ENCODE measurements at places on chromosomes 6 and 20.

- DNase-seq, result no peak
Observed at GRCh38 chr6:124373386-124373785, 569.7 kb downstream of the NKAIN2 start.

DNA sequence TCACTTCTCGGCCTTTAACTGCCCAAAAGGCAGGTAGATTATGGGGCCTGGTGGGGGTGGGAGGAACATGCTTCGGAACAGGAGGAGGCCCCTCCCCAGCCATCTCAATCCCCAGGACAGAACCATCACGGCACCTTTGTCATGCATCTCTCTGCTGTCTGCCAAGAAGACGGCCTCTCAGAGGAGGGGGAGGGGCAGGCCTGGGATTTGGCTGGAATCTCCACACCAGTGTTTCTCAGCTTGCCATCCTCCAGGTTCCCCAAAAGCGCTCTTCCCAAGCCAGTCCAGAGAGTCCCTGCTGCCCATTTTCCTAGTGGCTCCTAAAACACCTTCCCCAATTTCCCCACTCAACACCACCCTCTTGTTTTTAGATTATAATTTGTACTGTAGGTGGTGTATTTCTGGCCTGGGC, 2.5 kb upstream of the POU5F1 start:
- DNase-seq, result no peak

DNA sequence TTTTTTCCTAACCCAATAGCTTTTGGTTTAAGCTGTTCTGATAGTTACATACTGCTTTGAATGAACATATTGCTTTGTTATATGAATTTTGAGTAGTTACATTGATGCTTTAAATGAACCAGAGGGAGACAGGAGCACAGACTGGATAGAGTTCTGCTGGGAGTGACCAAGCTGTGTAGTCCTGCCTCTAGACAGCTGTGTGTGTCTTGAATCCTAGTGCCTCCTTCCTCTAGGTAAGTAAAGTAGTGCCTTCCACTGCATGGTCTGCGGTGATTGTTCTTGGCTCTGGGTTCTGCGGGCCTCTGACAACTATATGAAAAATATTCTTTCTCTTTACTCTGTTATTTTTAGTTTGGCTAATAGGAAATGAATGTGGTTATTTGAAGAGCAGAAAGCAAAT, 46.0 kb upstream of the ADGRG6 start:
- DNase-seq, result no peak

DNA sequence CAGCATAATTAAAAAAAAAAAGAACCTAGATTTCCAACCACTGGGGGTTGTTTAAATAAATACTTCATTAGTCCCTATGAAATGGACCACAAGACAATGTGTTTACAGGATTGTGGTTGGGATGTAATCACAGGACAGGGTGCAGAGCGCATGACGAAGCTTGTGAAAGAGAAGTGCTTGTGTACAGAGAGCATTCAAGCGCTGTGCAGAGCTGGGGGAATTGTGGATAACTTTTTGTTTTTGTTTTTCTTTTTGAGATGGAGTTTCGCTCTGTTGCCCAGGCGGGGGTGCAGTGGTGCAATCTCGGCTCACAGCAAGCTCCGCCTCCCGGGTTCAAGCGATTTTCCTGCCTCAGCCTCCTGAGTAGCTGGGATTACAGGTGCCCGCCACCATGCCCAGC, 22.3 kb downstream of the LAMA5 start:
- DNase-seq, result no peak

GRCh38 chr6:100281471-100281901, 183.2 kb downstream of the SIM1 start:
- no peak for DNase-seq

GRCh38 chr6:53593001-53593488, 48.1 kb upstream of the GCLC start:
- no peak for DNase-seq

DNA sequence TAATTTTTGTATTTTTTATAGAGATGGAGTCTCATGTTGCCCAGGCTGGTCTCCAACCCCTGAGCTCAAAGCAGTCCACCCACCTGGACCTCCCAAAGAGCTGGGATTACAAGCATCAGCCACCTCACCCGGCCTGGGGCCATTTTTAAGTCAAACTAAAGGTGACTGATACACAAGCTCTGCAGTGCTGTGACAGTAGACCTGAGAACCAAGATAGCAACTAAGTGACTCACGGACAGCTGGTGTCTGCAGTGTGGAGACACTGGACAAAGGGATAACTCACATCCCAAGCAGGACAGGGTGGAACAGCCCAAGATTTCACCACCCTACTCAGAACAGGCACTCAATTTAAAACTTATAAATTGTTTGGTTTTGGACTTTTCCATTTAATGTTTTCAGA, 402.5 kb downstream of the CD83 start:
- DNase-seq, result no peak

- DNase-seq, result no peak
Observed at GRCh38 chr20:50330504-50331313, 140.1 kb downstream of the CEBPB start.

DNA sequence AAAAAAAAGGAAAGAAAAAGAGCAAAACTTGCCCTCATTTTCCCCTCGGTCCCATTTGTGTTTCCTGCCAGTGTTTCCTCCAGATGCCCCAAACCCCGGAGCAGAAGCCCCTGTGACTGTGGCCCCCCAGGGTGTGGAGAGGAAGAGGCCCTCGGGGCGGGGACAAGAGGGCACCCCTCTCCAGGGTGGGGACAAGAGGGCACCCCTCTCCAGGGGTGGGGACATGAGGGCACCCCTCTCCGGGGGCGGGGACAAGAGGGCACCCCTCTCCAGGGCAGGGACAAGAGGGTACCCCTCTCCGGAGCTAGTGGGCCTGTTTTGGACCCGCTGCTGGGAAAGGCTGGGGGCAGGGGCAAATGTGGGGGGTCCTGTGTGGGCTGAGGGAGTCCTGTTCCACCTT, 13.1 kb downstream of the MYT1 start:
- no peak for DNase-seq

GRCh38 chr6:44076356-44077213, 50.7 kb downstream of the MRPL14 start:
- no peak for DNase-seq

DNA sequence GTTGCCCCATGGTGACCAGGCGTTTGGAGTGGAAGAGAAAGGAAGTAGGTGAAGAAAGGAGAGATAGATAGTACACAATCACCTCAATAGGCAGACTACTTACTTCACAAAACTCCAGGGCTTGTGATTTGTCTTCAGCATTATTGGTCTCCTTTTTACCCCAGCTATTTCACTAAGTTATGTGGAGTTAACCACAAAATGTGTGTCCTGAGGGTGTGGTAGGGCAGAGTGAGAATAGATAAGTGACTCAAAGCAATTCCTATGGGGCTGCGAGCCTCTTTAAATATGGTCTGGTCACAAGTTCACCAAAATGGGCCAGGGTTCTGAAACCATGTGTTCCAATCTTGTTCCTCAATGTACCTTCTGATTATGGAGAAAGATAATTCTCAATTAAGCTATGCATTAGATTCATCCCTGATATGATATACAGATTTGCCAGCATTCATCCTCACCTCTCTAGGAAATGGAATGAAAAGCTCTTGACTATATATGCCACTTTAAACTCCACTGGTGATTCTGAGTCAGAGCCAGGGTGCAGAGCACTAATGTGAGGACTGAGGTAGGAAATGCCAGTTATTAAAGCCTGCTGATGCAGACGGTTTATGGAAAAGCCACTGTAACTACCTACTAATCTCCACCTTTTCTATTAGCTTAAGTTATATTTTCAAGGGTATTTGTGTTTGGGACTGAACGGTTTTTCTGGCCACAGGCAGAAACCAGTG, 310.6 kb upstream of the MANEA start:
- DNase-seq, result no peak

- no peak for DNase-seq
Observed at GRCh38 chr6:87993356-87993755, 54.3 kb upstream of the SPACA1 start.

- no peak for DNase-seq
Observed at GRCh38 chr6:117072134-117072533, 193.2 kb upstream of the VGLL2 start.

DNA sequence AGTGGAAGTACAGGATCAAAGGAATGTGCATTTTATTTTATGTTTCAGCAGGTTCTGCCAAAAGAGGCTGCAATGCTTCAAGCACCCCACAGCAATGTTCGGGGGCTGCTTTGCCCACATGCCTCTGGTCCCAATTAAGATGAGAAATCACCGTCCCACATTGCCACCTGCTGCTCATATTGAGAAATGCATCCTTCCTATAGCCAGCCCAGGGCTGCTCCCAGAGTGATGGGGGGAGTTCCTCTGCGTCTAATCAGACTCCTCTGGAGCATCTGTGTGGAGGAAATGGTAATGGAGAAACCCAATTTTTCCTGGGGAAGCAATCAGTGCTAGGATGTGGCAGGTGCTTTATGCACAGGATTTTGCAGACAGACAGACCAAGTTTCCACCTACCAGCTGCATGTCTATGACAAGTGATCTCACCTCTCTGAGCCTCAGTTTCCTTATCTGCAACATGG, 33.7 kb downstream of the PTGIS start:
- DNase-seq, result peak; percentile 43

GRCh38 chr20:35561268-35561667, 19.4 kb downstream of the ERGIC3 start:
- no peak for DNase-seq

DNA sequence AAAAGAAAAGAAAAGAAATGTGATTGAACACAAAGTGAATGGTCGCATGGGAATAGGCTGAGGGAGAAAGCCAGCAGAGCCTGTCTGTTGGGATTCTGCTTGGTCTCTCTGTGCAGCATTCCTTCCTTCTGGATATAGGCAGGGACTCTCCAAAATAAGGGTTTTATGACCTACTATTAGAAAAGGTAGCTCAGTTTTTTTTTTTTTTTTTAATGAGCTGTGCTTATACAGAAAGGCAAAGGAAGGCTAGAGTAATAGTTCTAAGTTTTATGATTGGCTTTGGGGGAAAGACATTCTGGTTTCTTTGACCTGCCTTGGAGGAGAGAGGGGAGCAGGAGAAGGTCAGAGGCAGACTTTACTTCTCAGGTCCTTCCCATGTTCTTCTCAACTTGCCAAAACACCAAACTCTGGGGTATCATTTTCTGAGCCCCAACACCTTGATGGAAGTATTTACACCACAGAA, 18.8 kb upstream of the IER3 start:
- no peak for DNase-seq

GRCh38 chr6:168355716-168356522, 36.3 kb upstream of the DACT2 start:
- DNase-seq, result peak; percentile 15

- DNase-seq, result peak; percentile 33
Observed at GRCh38 chr20:44745598-44746366, at the start of gene KCNK15. TSS of gene KCNK15 (plus strand) at chr20:44745865. CDS start at chr20:44745911, 46 bp downstream.

DNA sequence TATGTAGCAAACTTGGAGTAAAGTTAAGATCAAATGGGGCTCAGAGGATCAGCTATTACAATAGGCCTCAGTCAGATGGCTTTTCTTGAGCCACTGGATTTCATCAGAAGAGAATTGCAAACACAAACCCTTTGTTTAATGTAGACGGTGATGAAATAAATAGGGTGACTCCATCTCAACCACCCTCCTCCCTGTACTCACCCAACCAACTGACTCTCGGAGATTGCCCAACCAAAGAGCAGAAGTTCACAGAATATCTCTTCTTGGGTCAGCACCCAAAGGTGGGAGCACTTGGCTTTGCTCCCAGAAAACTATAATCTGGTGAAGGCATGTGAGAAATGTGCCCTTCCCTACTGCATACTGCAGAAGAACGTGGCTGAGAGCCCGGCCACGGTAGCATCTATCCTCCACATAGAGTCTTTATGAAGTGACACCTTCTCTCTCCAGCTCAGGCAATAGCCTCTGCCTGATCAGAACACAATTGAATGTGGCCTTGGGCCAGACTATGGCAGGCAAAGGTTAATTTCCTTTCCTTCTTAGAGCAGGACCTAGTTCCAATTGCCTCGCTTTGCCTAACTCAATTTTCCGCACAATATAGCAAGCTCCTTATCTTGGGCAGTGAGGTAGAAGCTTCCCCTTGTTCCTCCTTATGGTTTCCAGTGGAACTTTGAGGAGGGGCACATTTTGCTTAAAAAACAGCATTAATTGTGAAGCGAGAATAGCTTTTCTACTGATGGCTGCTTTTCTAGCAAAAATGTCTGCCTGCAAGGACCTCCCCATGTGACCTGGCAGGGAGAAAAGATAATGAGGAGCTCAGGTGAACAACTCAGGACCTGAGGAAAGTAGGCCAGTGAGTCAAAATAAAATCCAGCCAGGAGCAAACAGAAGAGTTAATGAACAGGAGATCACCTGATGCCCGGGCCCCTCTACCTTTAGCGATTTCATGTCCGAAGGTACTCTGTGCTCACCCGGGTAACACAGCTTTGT, 79.4 kb downstream of the GFOD1 start:
- no peak for DNase-seq

GRCh38 chr6:151814614-151815013, 7.1 kb downstream of the ESR1 start:
- DNase-seq, result no peak

DNA sequence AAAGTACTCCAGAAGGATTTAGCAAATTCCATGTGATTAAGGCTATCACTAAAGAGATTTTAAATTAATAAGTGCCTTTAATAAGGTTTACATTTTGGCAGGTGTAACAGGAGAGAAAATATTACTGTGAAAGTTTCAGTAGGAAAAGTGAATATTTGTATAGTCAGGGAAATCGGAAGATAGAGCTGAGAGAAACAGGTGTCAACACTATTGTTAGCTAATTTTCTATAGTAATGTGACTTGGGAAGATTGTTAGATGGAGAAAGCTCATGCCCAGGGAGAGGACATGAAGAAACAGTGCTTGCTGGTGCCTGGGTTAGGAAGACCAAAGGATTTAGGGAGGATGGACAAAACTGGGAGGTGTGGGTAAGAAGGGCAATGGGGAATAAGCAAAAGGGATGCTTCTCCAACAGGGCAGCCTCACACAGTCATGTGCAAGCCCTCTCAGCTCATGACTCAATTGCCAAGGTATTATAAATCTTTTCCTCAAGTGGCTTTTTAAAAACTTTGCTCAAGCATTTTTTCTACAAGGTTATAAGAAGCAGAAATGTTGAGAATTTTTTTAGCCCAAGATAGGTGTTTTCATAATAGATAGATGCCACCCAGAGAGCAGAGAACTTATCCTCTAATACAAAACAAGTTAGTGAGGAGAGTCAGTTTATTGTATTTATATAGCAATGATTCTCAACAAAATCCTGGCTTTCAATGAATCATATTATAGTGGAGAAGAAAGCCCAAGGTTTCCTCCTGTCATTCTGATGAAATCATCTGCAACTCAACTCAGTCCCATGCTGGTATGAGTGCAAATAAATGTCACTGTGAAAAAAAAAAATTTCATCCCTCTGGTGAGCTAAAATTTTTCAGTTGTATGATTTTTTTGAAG, 325.2 kb upstream of the NT5E start:
- no peak for DNase-seq

- DNase-seq, result no peak
Observed at GRCh38 chr6:27777614-27778355, 134.4 kb downstream of the OR2B2 start.

GRCh38 chr20:2729251-2729713, 36.7 kb downstream of the EBF4 start:
- DNase-seq, result no peak

GRCh38 chr20:17449031-17449430, 82.1 kb downstream of the BFSP1 start:
- no peak for DNase-seq

GRCh38 chr6:24902782-24903181, 33.0 kb downstream of the RIPOR2 start:
- DNase-seq, result no peak

Measured in activated T-cell treated with anti-CD3 and anti-CD28 coated beads for 48 hours (primary cell).